ENCODE measurements at places on chromosomes 16 and 17.

DNA sequence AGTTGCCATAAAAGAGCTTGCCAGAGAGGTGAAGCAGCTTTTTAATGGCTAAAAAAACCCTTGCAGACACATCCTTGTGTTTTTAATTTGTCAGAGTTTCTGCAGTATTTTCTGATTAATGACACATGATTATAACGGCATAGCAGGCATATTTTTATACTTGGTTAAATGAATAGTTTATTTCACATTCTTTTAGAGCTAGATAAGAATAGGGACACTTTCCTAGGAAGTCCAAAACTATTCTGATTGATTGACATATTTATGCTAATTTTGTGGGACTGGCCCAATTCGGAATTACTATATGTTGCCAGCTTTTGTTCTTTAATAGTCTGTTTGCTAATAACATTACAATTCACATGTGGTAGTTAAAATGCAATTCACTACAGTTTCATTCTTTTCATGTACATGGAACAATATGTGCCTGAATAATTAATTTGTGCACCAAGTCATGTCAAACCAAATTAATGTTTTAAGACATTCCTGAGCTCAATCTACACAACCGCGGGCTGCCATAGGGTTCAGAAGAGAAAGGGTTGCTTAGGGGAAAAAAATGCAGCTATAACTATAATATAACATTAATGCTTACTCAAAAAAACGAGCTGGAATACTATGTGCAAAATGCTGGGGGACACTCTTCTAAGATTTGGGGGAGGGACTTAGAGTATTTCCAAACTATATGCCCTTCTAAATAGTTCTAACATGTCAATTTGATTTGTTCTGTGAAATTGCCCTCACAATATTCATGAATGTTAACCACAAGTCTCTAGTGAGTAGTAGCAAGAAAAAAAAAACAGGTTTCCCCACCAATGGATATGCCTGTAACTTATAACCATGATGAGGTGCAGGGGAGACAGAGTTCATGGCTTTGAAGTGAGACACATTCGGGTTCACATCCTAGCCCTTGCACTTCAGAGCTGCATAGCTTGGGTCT is 305.4 kb downstream of the CEP112 start:
- no peak for DNase-seq
- H3K36me3 ChIP-seq = peaks cover 3% of the 10 kb centered on the region
- H3K27ac ChIP-seq = no peak overlapping the region
- no peaks in the 10 kb centered on the region for H3K4me1 ChIP-seq

- peak overlapping the region; percentile 98 for H3K27ac ChIP-seq
- peaks cover 53% of the 10 kb centered on the region for H3K4me1 ChIP-seq
- peaks cover 3% of the 10 kb centered on the region for H3K36me3 ChIP-seq
- H3K4me3 ChIP-seq = peak overlapping the region; percentile 95
- DNase-seq = no peak
Observed at GRCh38 chr16:50265260-50265659, 1.1 kb upstream of the ADCY7 start.

GRCh38 chr17:17713839-17714238 is 32.6 kb downstream of the RAI1 start:
- H3K27me3 ChIP-seq = peaks cover 18% of the 10 kb centered on the region
- H3K4me3 ChIP-seq = no peak overlapping the region
- peaks cover 21% of the 10 kb centered on the region for H3K4me1 ChIP-seq
- DNase-seq = no peak
- peaks cover 6% of the 10 kb centered on the region for H3K36me3 ChIP-seq

- no peaks in the 10 kb centered on the region for H3K36me3 ChIP-seq
- H3K27ac ChIP-seq = peak overlapping the region; percentile 16
- no peaks in the 10 kb centered on the region for H3K27me3 ChIP-seq
- H3K4me1 ChIP-seq = peaks cover 10% of the 10 kb centered on the region
Observed at GRCh38 chr17:47304186-47304585, 19.6 kb upstream of the EFCAB13 start.

DNA sequence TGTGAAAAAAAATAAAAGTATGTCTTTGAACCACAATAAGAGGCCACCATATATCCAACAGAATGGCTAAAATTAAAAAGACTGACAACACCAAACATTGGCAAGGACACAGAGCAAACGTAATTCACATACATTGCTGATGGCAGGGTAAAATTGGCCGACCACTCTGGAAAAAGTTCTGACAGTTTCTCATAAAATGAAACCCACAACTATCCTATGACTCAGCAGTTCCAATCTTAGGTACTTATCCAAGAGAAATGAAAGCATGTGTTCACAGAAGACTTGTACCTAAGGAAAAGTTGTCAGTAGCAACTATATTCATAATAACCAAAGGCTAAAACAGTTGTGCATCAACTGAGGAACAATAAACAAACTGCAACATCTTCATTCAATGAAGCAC is 357.3 kb upstream of the XYLT1 start:
- H3K36me3 ChIP-seq = no peaks in the 10 kb centered on the region
- H3K4me3 ChIP-seq = no peak overlapping the region
- H3K27me3 ChIP-seq = peaks cover 12% of the 10 kb centered on the region
- no peak overlapping the region for H3K27ac ChIP-seq
- H3K4me1 ChIP-seq = no peaks in the 10 kb centered on the region

- no peaks in the 10 kb centered on the region for H3K4me1 ChIP-seq
- no peak overlapping the region for H3K4me3 ChIP-seq
- DNase-seq = no peak
- no peak overlapping the region for H3K27ac ChIP-seq
- peaks cover 58% of the 10 kb centered on the region for H3K27me3 ChIP-seq
- peaks cover 5% of the 10 kb centered on the region for H3K36me3 ChIP-seq
Observed at GRCh38 chr16:8585857-8586256, 4.5 kb downstream of the TMEM114 start.

- H3K27me3 ChIP-seq = no peaks in the 10 kb centered on the region
- no peak overlapping the region for H3K27ac ChIP-seq
- no peaks in the 10 kb centered on the region for H3K4me1 ChIP-seq
- no peaks in the 10 kb centered on the region for H3K36me3 ChIP-seq
- no peak for DNase-seq
Observed at GRCh38 chr16:48448841-48449481, 63.7 kb upstream of the SIAH1 start.

DNA sequence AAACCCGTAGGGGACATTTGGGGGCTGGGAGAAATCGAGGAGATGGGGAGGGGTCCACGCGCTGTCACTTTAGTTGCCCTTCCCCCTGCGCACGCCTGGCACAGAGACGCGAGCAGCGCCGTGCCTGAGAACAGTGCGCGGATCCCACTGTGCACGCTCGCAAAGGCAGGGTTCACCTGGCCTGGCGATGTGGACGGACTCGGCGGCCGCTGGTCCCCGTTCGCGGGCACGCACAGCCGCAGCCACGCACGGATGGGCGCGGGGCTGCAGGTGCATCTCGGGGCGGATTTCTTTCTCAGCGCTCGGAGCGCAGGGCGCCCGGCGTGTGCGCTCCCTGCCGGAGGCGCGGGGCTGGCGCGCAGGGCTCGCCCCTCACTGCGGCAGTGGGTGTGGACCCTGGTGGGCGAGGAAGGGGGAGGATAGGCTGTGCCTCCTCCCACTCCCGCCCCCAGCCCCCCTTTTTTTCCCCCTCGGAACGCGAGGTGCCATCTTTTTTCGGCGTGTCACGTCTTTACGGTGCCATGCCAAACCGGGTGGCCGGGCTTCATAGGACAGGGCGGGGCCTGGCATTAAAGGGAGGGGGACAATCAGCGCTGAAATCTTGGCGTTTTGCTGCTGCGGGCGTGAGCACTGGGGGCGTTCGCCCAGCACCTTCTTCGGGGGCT is 1.1 kb downstream of the MAPT start:
- H3K36me3 ChIP-seq = no peaks in the 10 kb centered on the region
- peaks cover 13% of the 10 kb centered on the region for H3K4me1 ChIP-seq
- H3K27ac ChIP-seq = no peak overlapping the region
- DNase-seq = no peak
- H3K4me3 ChIP-seq = peak overlapping the region; percentile 88

DNA sequence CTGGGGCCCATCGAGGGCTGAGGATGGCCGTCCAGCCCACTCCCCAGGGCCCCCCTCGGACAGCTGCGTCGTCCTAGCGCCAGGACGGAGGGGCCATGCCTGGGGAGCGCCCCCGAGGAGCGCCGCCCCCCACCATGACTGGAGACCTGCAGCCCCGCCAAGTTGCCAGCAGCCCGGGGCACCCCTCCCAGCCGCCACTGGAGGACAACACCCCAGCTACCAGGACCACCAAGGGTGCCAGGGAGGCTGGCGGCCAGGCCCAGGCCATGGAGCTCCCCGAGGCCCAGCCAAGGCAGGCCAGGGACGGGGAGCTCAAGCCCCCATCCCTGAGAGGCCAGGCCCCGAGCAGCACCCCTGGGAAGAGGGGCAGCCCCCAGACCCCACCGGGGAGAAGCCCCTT is 25.7 kb upstream of the ZFPM1 start:
- DNase-seq = no peak
- no peaks in the 10 kb centered on the region for H3K27me3 ChIP-seq
- no peak overlapping the region for H3K4me3 ChIP-seq
- no peaks in the 10 kb centered on the region for H3K36me3 ChIP-seq
- H3K4me1 ChIP-seq = peaks cover 9% of the 10 kb centered on the region

DNA sequence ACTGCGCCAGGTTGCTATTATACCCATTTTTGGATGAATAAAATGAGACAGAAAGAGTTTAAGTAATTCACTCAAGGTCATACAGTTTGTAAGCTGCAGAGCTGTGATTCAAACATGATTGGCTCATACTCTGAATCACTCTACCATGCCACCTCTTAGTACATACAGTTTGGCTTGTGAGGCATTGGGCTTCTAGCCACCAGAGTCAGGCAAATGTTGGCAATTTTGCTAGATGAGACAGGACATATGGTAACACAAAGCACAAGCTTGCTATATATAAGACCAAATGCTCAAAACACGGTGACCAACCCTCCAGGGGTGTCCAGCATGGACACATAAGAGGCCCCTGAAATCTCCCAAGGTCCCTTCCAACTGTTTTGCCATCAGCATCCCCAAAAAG is 236.0 kb upstream of the IRX5 start:
- H3K27ac ChIP-seq = no peak overlapping the region
- H3K4me1 ChIP-seq = no peaks in the 10 kb centered on the region
- DNase-seq = no peak
- peaks cover 11% of the 10 kb centered on the region for H3K27me3 ChIP-seq

DNA sequence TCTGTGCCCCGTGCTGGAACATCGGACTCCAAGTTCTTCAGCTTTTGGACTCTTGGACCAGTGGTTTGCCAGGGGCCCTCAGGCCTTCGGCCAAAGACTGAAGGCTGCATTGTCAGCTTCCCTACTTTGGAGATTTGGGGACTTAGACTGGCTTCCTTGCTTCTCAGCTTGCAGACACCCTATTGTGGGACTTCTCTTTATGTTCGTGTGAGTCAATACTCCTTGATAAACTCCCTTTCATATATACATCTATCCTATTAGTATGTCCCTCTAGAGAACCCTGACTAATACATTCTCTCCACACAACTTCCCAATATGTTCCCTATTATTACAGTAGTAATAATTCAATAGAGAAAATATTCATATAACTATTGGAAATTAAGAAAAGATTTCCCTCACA is 9.2 kb upstream of the ASGR2 start:
- no peak overlapping the region for H3K4me3 ChIP-seq
- peaks cover 33% of the 10 kb centered on the region for H3K27me3 ChIP-seq
- H3K4me1 ChIP-seq = peaks cover 2% of the 10 kb centered on the region
- H3K27ac ChIP-seq = no peak overlapping the region

DNA sequence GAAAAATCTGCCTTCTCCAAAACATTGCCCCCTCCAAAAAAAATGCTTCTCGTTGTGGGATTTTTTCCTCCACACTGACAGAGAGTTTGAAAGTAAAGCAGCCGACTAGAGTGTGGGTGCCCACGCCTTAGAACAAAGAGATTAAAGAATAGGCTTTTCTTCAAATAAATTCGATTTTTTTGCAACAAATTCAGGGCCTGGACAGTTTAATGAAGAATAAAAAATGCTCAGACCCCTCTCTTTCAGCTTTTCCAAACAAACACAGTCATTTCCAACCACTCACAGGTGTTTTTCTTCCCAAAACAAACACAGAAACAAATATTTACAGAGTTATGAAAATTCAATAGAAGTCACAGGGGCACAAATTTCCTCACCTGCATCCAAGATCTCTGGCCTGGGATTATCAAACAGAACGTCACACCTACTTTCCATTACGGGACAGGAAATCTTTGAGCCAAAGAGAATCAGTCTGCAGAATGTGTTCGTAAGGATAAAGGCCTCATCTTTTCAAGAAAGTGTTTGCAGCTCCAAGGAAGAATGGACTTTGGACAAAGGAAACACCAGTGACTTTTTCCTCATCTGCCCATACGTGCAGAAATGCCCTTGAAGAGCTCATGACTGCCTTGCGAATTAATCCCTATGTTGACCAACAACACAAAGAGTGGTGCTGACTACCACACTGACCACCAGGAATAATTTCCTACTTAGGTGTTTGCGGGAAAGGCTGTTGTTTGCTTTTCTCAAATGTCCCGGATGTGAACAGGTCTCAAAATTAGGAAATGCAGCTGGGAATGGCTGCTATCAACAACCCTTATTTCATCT is 31.3 kb upstream of the TOX3 start:
- H3K27ac ChIP-seq = no peak overlapping the region
- no peak overlapping the region for H3K4me3 ChIP-seq
- H3K36me3 ChIP-seq = no peaks in the 10 kb centered on the region
- no peak for DNase-seq
- H3K27me3 ChIP-seq = no peaks in the 10 kb centered on the region

- H3K36me3 ChIP-seq = no peaks in the 10 kb centered on the region
- peak; percentile 34 for DNase-seq
- peak overlapping the region; percentile 71 for H3K27ac ChIP-seq
- H3K27me3 ChIP-seq = no peaks in the 10 kb centered on the region
- H3K4me3 ChIP-seq = peak overlapping the region; percentile 37
- peaks cover 24% of the 10 kb centered on the region for H3K4me1 ChIP-seq
Observed at GRCh38 chr17:63984651-63985386, 12.1 kb upstream of the SCN4A start.

- H3K4me3 ChIP-seq = no peak overlapping the region
- H3K27me3 ChIP-seq = no peaks in the 10 kb centered on the region
- H3K36me3 ChIP-seq = peaks cover 7% of the 10 kb centered on the region
- peaks cover 7% of the 10 kb centered on the region for H3K4me1 ChIP-seq
Observed at GRCh38 chr17:72915625-72916081, 176.8 kb downstream of the SLC39A11 start.

DNA sequence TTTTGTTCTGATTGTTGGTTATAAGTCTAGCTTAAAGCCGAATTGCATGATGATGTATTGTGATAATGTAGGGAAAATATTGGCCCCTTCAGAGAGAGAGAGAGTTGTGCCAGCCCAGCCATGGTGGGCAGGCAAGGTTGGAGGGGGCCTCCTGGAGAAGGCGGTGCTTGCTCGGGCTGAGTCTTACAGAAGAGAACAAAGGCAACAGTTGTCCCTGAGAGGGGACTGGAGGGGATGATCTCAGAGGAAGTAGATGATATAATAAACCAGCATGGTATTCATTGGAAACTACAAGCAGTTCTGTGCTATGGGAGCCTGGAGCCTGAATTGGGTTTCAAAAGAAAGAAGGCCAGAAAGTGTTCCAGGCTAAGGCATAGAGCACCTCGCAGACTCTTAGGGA is 173.8 kb downstream of the RPTOR start:
- H3K27ac ChIP-seq = no peak overlapping the region
- DNase-seq = no peak
- no peaks in the 10 kb centered on the region for H3K36me3 ChIP-seq

- H3K27ac ChIP-seq = no peak overlapping the region
- H3K36me3 ChIP-seq = no peaks in the 10 kb centered on the region
- H3K4me1 ChIP-seq = no peaks in the 10 kb centered on the region
- H3K27me3 ChIP-seq = peaks cover 5% of the 10 kb centered on the region
- no peak for DNase-seq
- H3K4me3 ChIP-seq = no peak overlapping the region
Observed at GRCh38 chr16:4591191-4591590, 23.5 kb downstream of the UBALD1 start.

Data from T-helper 17 cell (primary cell).